ENCODE measurements at places on chromosomes 12 and 14.
A peak's percentile ranks its signal among the peaks of the same experiment; 100 is the strongest.

GRCh38 chr14:36069535-36069900 lies 107.0 kb downstream of the PTCSC3 start:
- H3K27me3 ChIP-seq, result peaks cover 6% of the 10 kb centered on the region
- no peak for DNase-seq
- H3K4me3 ChIP-seq, result no peak overlapping the region
- H3K27ac ChIP-seq, result no peak overlapping the region

DNA sequence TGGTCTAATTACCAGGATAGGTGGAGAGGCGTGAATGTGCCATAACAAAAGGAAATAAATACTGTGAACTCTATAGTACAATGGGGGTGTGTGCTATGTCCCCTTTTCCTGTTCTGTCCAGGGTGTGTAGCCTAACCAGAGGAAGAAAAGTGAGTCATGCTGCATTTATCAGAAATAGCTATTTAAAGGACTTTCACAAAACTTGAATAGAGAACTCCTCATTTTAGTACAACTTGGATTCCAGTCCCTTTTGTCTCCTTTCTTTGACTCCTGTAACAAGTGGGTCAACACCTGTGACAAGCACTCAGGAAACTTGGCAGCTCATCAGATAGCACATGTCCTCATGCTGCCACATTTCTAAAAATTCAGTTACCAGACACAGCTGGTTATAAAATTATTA lies 123.4 kb downstream of the CCDC91 start:
- no peaks in the 10 kb centered on the region for H3K27me3 ChIP-seq
- no peak overlapping the region for H3K27ac ChIP-seq
- no peaks in the 10 kb centered on the region for H3K4me1 ChIP-seq
- H3K4me3 ChIP-seq, result no peak overlapping the region

DNA sequence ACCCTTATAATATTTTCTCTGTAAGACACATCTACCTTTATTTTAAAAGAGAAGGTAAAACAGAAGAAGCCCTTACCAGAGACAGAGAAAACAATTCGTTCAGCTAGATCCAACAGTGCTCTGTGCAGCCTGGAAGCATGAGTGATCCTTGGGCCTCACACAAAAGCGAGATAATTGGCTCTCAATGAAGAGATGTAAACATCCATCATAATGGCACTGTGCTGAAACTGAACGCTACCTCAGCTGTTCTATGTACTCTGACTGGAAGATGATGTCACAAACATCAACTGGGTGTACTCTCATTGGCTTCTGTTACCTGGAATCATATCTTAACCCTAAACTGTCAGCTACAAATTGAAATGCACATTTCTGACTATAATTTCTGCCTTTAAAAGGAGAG lies at the start of gene MGAT4C:
Gene MGAT4C, minus strand, starts transcription at position 229 of the 400 bp plus-strand sequence.
- H3K27ac ChIP-seq, result no peak within 1 kb of the TSS
- H3K4me3 ChIP-seq, result no peak within 1 kb of the TSS
- no peaks in the 10 kb centered on the region for H3K36me3 ChIP-seq
- no peaks in the 10 kb centered on the region for H3K27me3 ChIP-seq

DNA sequence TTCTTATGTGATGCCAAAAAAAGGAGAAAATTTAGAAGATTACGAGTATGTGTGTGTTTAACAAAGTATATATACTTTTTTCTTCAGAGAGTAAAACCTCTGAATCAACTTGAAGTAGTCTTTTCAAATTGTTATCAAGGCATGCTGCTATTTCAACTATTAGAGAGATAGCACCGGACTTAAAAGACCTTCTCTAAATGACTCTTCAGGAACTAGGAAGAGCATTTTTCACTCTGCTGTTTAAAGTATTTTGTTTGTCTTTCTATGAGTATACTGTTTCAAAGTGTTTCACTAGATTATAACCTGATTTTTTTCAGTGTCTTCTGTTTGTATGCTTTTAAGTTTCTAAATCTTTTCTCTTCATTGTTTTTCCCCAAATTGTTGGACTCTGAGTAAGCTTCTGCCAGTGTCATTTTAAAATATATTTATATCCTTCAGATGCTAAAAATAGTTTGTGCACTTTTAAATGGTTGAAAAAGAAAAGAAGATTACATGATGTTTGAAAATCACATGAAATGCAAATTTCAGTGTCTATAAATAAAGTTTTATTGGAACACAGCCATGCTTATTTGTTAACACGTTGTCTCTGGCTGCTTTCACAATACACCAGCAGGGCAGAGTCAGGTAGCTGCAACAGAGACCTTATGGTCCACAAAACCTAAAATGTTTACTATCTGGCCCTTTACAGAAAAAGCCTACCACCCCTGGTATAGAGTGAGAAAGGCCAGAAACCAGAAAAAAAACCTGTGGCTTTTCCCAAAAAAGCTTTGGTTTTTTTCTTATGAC lies 21.3 kb downstream of the CRADD start:
- peak overlapping the region; percentile 41 for H3K27ac ChIP-seq
- peaks cover 2% of the 10 kb centered on the region for H3K36me3 ChIP-seq
- H3K4me1 ChIP-seq, result peaks cover 14% of the 10 kb centered on the region

DNA sequence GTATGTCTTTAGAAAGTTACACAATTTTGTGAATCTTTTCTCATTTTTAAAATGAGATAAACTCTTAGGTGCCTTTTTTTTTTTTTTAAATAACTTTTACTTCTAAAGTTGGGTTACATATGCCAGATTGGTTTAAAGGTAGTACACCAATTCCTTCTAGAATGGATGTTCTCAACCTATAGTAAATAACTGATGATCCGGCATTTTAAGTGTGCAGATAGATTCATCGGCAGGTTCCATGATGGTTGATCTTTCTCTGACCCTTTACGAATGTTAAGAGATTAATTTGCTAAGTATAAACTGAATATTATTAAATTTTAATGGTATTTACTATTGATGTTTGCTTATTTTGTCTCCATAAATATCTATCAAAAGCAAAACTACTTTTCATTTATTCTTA lies 8.3 kb downstream of the AP5M1 start:
- no peak overlapping the region for H3K4me3 ChIP-seq
- H3K36me3 ChIP-seq, result peaks cover 33% of the 10 kb centered on the region
- no peak for DNase-seq
- H3K27me3 ChIP-seq, result no peaks in the 10 kb centered on the region
- H3K4me1 ChIP-seq, result peaks cover 8% of the 10 kb centered on the region
- H3K27ac ChIP-seq, result no peak overlapping the region

GRCh38 chr12:105418229-105418628 lies 87.7 kb downstream of the C12orf75 start:
- H3K4me1 ChIP-seq, result no peaks in the 10 kb centered on the region
- no peak overlapping the region for H3K27ac ChIP-seq
- H3K27me3 ChIP-seq, result no peaks in the 10 kb centered on the region
- no peak overlapping the region for H3K4me3 ChIP-seq
- no peak for DNase-seq
- no peaks in the 10 kb centered on the region for H3K36me3 ChIP-seq

DNA sequence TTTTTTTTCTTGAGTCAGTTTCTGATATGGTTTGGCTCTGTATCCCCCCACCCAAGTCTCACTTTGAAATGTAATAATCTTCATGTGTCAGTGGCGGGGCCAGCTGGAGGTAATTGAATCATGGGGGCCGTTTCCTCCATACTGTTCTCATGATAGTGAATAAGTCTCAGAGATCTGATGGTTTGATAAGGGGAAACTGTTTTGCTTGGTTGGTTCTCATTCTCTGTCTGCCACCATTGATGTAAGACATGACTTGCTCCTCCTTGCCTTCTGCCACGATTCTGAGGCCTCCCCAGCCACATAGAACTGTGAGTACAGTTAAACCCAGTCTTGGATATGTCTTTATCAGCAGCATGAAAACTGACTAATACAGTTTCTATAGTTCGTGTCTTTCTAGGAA lies 42.9 kb downstream of the WNK1 start:
- H3K27me3 ChIP-seq, result no peaks in the 10 kb centered on the region
- H3K36me3 ChIP-seq, result peaks cover 9% of the 10 kb centered on the region
- no peak for DNase-seq
- H3K4me1 ChIP-seq, result peaks cover 46% of the 10 kb centered on the region

DNA sequence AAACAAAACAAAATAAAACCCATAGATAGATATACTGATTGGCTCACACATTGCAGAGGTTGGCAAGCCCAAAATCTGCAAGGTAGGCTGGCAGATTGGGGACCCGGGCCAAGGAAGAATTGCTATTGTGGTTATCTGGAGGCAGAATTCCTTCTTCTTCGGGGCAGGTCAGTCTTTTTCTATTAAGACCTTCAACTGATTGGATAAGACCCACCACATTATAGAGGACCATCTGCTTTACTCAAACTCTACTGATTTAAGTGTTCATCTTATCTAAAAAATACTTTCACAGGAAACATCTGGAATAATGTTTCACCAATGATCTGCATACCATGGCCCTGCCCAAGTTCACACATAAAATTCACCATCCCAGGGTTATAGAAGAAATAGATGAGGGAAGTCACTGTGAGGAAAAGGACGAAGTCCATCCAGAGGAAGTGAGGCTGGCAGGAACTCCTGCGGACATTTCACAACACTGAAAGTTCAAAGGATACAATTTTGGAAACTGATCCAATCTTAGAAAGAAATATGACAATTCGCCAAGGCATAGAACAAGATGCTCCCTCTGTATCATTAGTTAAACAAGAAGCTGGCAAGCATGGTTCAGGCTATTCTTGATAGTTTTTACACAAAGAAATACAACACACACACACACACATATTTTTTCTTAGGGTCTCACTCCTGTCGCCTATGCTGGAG lies 127.6 kb upstream of the MED13L start:
- peaks cover 14% of the 10 kb centered on the region for H3K27me3 ChIP-seq
- no peak overlapping the region for H3K4me3 ChIP-seq
- no peaks in the 10 kb centered on the region for H3K36me3 ChIP-seq
- DNase-seq, result no peak
- no peaks in the 10 kb centered on the region for H3K4me1 ChIP-seq

DNA sequence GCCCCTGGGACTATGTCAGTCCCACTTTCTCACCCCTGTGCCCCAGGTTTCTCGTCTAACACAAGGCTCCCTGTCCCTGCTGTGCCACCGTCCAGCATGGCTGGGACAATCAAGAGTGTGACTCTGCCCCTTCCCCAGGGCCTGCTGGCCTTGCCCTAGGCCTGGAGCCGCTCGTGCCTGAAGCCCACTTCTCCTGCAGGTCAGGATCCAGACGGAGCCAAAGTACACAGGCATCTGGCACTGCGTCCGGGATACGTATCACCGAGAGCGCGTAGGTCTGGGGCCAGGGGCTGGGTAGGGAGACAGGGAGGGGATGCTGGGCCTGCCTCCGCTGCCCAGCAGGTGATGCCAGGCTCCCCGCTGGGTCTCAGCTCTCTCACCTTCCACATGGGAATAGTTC lies 2.8 kb downstream of the SLC25A47 start:
- no peak overlapping the region for H3K27ac ChIP-seq
- H3K36me3 ChIP-seq, result no peaks in the 10 kb centered on the region
- no peaks in the 10 kb centered on the region for H3K27me3 ChIP-seq

GRCh38 chr12:92362785-92363184 lies 217.1 kb upstream of the BTG1 start:
- DNase-seq, result no peak
- H3K27me3 ChIP-seq, result no peaks in the 10 kb centered on the region
- H3K4me3 ChIP-seq, result peak overlapping the region; percentile 61

- no peak overlapping the region for H3K27ac ChIP-seq
- no peak for DNase-seq
- H3K4me1 ChIP-seq, result no peaks in the 10 kb centered on the region
- H3K4me3 ChIP-seq, result no peak overlapping the region
- H3K27me3 ChIP-seq, result peaks cover 8% of the 10 kb centered on the region
- H3K36me3 ChIP-seq, result no peaks in the 10 kb centered on the region
Measured at GRCh38 chr14:90544971-90545370, 148.1 kb downstream of the CALM1 start.

DNA sequence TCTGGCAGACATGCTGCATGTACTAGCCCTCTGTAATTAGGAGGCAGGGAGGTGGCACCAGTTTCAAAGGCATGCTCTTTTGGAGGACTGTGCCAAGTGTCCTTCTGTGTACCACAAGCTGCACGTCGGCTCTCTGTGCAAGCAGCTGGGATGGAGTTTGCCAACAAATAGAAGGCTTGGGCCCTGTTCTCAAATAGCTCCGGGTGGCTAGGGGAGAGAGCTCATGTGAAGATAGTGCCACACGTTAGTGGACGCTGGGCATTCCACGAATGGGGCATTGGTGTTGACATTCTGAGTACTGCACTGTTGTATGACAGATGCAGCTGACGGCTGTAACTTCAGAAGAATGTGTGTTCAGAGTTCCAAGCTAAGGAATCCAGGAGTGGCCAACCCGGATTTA lies 4.4 kb downstream of the AACS start:
- H3K27me3 ChIP-seq, result no peaks in the 10 kb centered on the region
- no peak overlapping the region for H3K27ac ChIP-seq
- no peak overlapping the region for H3K4me3 ChIP-seq

DNA sequence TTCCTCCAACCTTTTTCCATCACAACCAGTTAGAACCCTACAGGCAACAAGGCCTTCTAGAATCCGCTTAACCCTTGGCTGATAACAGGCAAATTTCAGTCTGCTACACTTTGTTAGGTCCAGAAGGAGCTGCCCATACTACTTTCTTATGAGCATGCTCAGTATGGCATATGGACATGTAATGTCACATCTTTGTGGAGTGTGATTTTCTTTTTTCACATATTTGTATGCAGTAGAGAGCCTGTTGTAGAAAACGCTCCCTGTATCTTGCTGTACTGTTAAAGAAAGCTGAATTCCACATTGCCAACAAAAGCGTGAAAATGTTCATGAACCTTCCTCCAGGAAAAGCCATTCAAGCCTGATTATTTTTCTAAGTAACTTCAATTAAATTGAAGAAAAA lies 196.5 kb downstream of the SLC41A2 start:
- peaks cover 25% of the 10 kb centered on the region for H3K36me3 ChIP-seq
- DNase-seq, result no peak
- peak overlapping the region; percentile 62 for H3K27ac ChIP-seq
- H3K4me1 ChIP-seq, result peaks cover 35% of the 10 kb centered on the region

DNA sequence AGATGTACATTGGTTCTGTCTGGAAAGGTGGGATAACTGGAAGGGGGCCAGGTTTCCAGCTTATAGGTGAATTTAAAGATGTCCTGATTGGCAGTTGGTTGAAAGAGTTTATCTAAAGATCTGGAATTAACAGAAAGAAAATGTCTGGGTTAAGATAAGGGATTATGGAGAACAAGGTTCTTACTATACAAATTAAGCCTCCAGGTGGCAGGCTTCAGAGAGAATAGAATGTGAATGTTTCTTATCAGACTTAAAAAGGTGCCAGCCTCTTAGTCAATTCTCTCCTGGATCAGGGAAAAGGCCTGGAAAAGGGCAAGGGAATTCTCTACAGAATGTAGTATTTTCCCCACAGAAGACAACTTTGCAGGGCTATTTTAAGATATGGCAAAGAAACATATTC lies 53.1 kb downstream of the CNTN1 start:
- H3K4me1 ChIP-seq, result no peaks in the 10 kb centered on the region
- no peak for DNase-seq
- no peaks in the 10 kb centered on the region for H3K36me3 ChIP-seq
- H3K27ac ChIP-seq, result no peak overlapping the region
- no peaks in the 10 kb centered on the region for H3K27me3 ChIP-seq
- H3K4me3 ChIP-seq, result no peak overlapping the region

GRCh38 chr14:36317650-36318049 lies 2.8 kb downstream of the MBIP start:
- no peak overlapping the region for H3K4me3 ChIP-seq
- H3K36me3 ChIP-seq, result peaks cover 18% of the 10 kb centered on the region
- H3K27ac ChIP-seq, result no peak overlapping the region
- no peak for DNase-seq
- peaks cover 18% of the 10 kb centered on the region for H3K4me1 ChIP-seq
- H3K27me3 ChIP-seq, result peaks cover under 1% of the 10 kb centered on the region
